ENCODE measurements at places on chromosomes 2 and 18. TPM values are rescaled to one million over a fixed set of nuclear protein-coding genes. Genes with fewer than 3 reads are reported as not detected.

Gene NOSTRIN
- total RNA-seq: 0.27 TPM

Gene SP100
- total RNA-seq: 45.8 TPM

Gene IL36G
- not detected for total RNA-seq

Gene ASB18
- under 0.01 TPM for total RNA-seq

Gene ERLEC1
- total RNA-seq: 31.2 TPM

Gene TUBA3D
- total RNA-seq: under 0.01 TPM

Gene CCBE1
- under 0.01 TPM for total RNA-seq

Gene ALPG
- under 0.01 TPM for total RNA-seq

Gene SOX11
- not detected for total RNA-seq

Gene CDK15
- total RNA-seq: 0.27 TPM

Gene ICOS
- total RNA-seq: under 0.01 TPM

Gene ASAP2
- total RNA-seq: 4.3 TPM

Gene FBXO15
- 0.81 TPM for total RNA-seq

Gene SPDYA
- 0.27 TPM for total RNA-seq

Gene MOCOS
- under 0.01 TPM for total RNA-seq

Gene TPO
- under 0.01 TPM for total RNA-seq
